ENCODE measurements at places on chromosomes 6 and 20.

GRCh38 chr20:8254911-8255582 is 123.0 kb downstream of the PLCB1 start:
- DNase-seq: no peak

GRCh38 chr6:30799210-30799609 is 54.9 kb upstream of the IER3 start:
- no peak for DNase-seq

- DNase-seq: no peak
These were observed 23.9 kb downstream of the EDN1 start for GRCh38 chr6:12313992-12314589.

- no peak for DNase-seq
These were observed 52.0 kb downstream of the FRK start for GRCh38 chr6:116008470-116009243.

DNA sequence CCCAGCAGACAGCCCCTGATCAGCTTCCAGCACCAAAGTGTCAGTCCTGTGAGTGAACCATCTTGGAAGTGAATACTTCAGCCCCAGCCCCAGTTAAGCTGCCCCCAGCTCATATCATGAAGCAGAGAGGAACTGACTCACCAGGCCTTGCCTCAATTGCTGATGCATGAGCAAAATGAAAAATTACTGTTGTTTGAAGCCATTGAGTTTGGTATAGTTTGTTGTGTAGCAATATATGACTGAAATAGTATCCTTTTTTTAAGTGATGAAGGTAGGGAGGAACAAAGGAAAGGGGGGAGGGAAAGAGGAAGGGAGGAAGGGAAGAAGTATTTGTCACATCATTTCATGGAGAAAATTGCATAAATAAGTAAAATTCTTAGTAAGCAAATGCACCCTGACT is 266.4 kb downstream of the MAFB start:
- no peak for DNase-seq

GRCh38 chr6:5459346-5459745 is 198.0 kb downstream of the FARS2 start:
- no peak for DNase-seq

DNA sequence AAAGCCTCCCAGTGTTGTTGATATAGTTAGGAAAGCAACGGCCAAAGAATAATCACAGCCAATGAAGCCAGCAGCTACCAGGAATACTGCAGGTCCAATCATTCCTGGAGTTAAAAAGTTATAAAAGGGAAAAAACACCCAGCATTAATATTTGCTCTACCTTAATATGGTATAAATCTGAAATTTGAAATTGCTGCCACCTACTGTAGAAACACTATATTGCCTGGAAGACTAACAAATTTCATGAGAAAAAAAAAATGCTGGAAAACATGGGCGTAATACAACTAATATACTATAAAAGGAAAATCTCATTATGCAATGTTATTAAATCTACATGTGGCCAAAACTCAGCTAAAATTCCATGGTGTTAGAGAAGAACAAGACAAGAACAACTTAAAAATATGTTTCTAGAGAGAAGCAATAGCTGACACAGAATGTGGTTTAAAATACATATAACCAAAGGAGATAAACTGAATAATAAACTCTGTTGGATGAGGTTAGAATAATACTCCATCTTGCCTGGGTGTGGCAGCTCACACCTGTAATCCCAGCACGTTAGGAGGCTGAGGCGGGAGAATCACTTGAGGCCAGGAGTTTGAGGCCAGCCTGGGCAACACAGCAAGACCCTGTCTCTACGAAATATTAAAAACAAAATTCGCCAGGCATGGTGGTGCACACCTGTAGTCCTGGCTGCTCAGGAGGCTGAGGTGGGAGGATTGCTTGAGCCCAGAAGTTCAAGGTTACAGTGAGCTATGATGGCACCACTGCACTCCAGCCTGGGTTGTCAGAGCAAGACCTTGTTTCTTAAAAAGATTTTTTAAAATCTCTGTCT is 43.1 kb downstream of the SLC17A5 start:
- DNase-seq: no peak

GRCh38 chr6:9841886-9842725 is 572.8 kb downstream of the TFAP2A start:
- no peak for DNase-seq

DNA sequence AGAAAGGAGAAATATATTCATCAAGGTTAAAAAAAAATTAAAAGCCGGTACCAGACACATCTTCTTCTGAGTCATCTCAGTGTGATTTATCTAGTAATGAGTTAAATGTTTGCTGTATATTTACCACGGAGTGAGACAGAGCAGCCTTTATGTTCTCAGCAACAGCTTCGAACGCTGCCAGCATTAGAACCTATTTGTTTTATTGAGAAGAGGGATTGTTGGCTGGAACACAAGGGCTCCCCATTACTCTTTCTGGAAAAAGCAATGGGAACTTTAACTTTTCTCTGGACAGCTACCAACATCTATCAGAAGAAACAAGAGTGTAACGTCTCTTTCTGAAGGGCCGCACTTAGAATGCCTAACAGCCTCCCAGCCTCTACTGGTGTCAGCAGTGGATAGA is 105.3 kb upstream of the TAB2 start:
- DNase-seq: peak; percentile 48

GRCh38 chr6:153099636-153100035 is 31.4 kb downstream of the RGS17 start:
- DNase-seq: no peak

GRCh38 chr6:158038291-158039177 is 56.9 kb downstream of the SYNJ2 start:
- DNase-seq: no peak
